ENCODE measurements at places on chromosomes 13 and 19.

GRCh38 chr13:46487748-46488147, 65.2 kb upstream of the LRCH1 start:
- no peak for DNase-seq

DNA sequence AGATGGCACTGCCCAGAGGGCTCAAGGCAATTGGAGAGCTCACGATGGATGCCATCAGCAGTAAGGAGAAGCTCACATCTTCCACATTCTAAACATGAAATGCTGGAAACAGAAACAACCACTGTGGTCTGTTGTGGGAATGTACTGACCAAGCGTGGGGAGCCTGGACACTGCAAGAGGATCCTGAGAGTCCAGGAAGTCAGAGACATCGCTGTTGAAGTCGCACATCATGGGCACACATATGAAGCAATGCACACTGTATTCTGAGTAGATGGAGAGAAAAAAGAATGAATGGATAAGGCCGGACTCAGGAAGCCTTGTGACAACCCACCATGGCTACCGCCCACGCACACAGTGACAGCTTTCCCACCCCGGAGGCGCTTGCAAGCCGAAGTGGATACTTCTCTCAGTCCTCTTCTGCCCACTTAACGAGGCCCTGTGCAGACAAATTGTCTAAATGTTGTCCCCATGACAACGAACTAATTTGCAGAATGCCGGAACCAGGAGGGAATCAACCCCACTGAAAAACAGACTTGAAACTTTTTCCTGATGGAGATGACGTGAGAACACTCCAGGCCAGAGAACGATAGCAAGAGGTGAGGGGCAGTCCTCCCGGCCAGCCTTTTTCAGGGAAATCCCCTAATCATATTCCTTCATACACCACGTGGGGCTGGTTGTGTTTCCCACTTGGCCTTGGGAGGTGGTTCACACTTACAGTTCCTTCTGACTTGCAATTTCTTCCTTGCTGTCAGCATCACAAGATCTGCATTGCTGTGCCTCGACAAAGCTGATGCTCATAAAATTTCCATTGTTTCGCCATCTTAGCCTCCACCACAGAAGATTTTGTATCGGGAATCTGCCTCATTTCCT, 109.6 kb upstream of the SERP2 start:
- peak; percentile 58 for DNase-seq

GRCh38 chr13:33497146-33497845, 211.7 kb upstream of the STARD13 start:
- no peak for DNase-seq

DNA sequence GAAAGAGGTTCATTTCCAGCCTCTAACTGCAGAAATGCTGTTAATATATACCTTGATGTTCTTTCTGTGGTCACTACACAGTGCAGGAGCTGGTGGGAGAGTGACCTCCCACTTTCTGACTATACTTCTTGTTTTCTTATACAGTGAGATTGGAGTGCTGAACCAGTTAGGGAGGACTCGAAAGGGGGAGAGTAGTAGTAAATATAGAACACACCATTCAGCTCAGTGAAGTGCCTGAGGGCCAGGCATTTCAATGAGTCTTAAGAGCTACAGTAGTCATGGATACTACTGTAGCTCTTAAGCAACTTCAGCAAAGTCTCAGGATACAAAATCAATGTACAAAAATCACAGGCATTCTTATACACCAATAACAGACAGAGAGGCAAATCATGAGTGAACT, 372.9 kb downstream of the MTUS2 start:
- no peak for DNase-seq

- DNase-seq: no peak
These were observed 2.7 kb downstream of the PLEKHF1 start for GRCh38 chr19:29667901-29668341.

DNA sequence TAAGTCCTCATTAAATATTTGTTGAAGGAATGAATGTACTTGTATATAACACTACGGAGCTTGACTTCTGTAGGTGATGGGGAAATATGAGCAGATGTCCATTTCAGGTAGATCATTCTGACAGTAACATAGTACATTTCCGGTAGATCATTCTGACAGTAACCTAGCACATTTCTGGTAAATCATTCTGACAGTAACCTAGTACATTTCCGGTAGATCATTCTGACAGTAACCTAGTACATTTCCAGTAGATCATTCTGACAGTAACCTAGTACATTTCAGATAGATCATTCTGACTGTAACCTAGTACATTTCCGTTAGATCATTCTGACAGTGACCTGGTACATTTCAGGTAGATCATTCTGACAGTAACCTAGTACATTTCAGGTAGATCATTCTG, 2.5 kb downstream of the PHF11 start:
- no peak for DNase-seq

- no peak for DNase-seq
These were observed 20.6 kb downstream of the ELAVL3 start for GRCh38 chr19:11460207-11460606.

DNA sequence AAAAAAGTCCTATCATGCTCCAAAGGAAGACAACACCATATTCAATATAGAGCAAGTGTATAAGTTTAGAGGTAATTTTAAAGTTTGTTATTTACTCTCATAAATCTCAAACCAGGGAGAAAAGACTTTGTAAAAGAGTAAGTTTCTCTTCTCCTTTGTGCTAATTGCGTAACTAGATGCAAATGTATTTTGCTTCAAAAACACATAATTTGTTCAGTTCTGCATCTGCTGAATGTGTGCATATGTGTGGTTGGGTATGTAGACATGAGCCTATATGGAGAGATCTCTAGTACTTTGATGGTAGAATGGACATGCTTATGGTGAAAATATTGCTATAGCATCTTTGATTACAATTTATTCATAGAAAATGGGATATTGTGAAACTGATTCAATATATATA, 17.8 kb upstream of the MIR17HG start:
- no peak for DNase-seq

GRCh38 chr19:54464044-54464629, 559 bp upstream of the LENG9 start:
- peak; percentile 65 for DNase-seq

DNA sequence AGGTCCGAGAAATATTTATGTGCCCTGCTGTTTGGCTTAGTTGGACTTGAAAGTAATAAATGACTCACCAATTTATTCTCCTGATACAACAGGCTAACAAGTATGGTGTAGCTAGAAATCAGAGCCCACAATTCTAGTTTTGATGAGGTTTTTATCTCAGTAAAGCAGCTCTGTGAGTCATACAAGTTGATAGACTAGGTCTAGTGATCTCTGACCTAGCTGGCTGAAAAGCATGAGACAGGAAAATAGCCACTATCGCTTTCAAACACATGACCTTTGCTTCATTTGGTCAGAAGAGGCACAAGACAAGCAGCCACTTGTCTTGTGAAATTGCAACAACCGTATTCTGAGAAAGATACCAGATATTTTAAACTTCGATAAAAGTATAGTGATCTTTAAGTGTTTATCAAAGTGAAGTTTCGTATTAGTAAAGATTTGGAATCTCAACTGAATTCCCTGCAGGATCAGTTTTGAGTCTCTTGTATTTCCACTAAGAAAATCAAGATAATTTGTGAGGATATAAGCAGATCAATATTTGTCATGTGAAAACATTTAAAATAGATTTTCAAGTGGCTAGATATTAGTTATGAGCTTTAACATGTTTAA, 126.7 kb downstream of the MAB21L1 start:
- no peak for DNase-seq

DNA sequence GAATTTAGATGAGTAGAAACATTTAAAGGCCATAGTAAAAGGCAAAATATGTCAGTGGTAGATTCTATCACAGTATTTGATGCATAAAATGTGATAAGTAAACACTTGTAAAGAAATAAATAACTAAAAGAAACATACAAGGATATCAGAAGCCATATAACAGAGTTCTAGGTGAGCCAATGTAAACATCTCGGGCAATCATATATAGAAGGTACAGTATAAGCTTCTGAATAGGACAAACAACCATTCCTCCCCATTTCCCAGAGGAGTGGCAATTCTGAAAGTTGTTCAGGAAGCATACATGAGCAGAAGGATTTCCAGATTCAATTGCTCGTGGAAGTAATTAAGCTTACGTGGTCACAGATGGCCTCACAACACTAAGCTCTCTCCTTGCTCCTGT, 267.3 kb downstream of the LHFPL6 start:
- DNase-seq: no peak

DNA sequence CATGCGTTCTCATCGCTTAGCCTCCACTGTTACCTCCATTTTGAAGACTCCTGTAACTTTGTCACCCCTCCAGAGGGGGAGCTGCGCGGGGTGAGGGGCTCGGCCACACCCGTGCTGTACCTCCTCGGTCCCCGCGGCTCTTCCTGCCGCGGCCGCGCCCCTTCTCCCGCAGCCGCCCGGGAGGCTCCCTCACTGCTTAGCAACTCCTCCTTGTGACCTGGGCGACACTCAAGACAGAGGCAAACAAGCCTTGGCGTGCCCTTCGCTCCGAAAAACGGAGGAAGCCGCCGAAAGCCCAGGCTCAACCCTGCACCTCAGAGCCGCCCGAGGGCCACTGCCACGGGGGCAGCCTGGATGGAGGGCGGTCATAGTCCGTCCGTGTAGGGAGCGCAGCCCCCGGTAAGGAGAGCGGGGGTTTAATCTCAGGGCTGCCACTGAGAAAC, 494.3 kb downstream of the FOXO1 start:
- no peak for DNase-seq

GRCh38 chr19:53471916-53472315, 4.4 kb downstream of the ZNF813 start:
- DNase-seq: no peak

DNA sequence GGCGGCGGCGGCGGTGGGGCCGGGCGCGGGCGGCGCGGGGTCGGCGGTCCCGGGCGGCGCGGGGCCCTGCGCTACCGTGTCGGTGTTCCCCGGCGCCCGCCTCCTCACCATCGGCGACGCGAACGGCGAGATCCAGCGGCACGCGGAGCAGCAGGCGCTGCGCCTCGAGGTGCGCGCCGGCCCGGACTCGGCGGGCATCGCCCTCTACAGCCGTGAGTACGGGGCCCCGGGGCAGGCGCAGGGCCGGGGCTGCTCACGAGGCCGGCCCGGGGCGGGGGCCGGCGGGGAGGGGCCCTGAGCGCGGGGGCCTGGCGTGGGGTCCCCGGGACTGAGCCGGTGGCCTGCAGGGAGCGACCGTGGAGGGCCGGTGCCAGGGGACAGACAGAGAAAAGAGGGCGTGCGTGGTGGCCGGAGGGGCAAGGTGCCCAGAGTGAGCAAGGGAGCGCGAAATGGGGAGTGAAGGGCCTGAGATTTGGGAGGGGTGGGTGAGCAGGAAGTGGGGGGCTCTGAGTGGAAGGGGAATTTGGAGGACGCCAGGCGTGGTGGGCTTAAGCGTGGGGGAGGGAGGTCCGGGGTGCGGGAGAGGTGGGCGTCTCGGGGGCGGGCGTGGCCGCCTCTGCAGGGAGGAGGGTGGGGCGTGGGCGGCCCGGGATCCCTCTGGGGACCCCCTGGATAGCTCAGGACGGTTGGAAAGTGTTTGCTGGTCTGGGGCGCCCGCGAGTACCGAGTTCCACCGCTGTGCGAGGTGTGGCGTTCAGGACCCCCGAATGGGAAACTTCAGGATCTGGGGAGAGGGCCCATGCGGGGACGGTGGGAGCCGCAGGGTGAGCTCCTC, 575 bp downstream of the CARM1 start:
- DNase-seq: no peak

- DNase-seq: no peak
These were observed 457.6 kb upstream of the SLC10A2 start for GRCh38 chr13:103523858-103524257.

GRCh38 chr13:30408319-30409101, 13.8 kb upstream of the UBE2L5 start:
- DNase-seq: peak; percentile 88

- no peak for DNase-seq
These were observed 15.2 kb upstream of the MTIF3 start for GRCh38 chr13:27465611-27466010.

GRCh38 chr19:10317045-10317856, 1.4 kb upstream of the FDX2 start:
- DNase-seq: no peak

DNA sequence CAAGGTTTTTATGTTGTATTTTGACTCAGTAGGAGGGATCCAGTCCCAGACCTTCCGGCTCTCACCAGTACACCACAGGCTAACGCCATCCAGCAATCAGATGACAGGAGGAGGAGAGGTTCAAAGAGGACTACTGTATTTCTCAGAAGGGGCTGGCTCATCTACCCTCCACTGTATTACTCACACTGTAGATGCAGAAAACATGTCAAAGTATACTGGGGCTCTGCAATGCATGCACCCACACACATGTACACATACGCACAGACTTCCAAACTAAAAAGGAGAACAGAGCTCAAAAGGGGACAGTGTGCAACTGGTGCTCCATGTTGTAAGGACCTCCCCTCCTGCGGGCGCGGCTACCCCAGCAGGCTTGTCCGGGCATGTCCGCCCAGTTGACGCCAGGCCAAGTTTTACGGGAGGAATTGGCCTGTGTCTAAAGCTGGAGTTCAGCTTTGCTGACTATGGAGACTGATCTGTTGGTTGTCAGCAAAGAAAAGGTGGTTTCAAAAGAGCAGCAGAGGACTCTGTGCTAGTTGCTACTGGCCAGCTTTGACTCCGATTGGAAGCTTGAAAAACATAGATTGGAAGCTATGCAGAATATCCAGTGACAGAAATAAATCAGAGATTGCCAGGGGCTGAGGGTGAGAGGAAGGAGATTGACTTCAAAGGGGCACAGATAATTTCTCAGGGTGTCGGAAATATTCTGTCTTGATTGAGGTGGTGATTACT, 314.2 kb downstream of the DLEU7 start:
- peak; percentile 73 for DNase-seq

GRCh38 chr19:1468821-1469254, 10.2 kb downstream of the C19orf25 start:
- DNase-seq: peak; percentile 23

DNA sequence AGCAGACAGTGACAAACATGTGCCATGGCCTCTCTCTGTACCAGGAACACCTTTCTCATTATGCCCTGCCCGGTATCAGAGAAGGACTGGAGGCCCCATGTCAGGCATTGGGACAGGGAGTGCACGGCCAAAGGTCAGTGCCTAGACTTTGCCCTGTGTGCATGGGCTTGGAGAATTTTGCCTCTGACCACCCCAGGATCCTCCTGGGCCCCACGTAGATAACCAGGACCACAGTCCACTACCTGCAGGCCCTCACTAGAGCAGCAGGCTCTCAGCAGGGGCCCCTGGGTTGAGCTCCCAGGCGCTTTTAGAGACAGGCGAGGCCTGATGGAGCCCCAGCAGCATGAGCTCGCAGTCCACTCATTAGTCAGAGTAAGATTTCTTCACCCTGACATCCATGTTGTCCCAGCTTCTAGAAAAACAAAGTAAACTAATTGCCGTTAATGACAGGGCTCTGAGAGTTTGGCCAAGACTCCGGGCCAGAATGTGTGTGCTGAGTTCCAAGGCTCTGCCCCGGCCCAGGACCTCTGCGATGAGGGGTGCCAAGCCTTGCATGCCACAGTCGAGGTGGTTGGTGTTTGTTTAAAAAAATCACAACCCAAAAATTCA, 42.7 kb downstream of the CAPN12 start:
- peak; percentile 85 for DNase-seq

- no peak for DNase-seq
These were observed 16.3 kb downstream of the PLA2G4C start for GRCh38 chr19:48094129-48094854.

GRCh38 chr19:21569494-21569865, 64.1 kb downstream of the ZNF429 start:
- peak; percentile 17 for DNase-seq
